AG08395 (cell line): ENCODE measurements at places on chromosomes 2 and 18.

- DNase-seq: no peak
Measured at GRCh38 chr18:13362051-13362450, 143.5 kb downstream of the LDLRAD4 start.

DNA sequence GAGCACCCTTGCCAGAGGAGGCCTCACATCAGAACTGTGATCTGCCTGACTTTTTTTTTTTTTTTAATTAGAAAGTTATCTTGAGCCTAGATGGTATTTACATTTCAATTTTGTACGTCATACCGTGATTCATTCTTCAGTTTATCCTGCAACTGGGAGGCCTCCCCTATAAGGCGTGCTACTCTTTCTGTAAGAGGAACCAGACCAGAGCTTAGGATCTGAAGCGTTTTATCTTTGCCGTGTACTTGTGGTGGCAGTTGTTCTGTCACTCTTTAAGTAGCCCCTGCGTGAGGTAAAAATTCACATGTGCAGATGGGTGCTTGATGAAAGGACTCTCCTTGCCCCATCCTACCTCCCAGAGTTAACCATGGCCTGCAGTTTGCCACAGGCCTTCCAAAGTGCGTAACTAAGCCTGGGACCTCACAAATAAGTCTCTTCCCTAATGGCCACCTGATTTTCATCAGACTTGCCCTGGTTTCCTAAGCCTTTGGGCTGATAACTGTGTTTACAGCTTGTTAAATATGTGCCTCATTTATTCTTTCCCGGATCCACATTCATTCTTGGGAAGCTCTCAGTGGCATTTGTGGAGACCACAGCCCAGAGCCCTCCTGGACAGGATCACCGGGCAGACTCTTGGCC lies 96.0 kb downstream of the MTCL1 start:
- peak; percentile 50 for DNase-seq

GRCh38 chr2:189088591-189089205 lies 90.9 kb downstream of the COL5A2 start:
- DNase-seq: no peak

DNA sequence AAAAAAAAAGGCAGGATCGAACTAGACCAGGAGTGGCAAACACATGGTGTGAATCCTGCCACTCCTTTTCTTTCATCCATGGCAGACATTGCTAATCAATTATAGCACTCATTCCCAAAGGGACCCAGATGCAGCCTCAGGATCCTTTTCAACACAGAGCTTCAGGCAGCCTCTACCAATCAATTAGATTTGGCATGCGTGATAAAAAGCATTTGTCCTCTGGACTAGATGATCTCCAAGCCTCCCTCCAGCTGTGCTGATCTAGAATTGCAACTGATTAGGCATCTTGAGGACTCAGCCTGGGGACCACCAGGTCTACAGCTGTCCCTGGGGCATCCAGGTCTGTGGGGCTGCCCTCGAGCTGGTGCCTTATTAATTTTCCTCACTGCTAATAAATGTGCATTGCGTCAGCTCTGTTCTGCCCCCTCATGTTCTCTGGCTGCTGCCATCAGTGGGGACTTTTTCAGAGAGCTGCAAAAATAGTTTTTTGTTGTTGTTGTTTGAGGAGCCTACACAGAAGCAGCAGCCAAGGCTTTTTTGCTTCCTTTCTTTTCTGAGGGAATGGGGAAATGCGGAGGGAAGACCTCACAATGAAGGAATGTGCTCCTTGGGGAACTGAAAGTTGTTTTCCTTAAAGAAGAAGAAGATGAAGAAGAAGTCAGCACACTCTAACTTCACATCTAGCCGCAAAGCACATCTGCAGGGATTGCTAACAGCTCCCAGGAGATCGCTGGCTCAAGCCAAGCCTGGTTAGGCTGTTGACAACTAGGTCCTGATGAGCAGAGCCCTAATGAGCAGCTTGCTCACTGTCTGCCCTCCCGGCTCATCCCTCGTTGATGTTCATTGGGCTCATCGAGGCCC lies 8.8 kb upstream of the ATOH8 start:
- peak; percentile 83 for DNase-seq

- DNase-seq: peak; percentile 32
Measured at GRCh38 chr2:203498161-203498560, 36.9 kb downstream of the RAPH1 start.

DNA sequence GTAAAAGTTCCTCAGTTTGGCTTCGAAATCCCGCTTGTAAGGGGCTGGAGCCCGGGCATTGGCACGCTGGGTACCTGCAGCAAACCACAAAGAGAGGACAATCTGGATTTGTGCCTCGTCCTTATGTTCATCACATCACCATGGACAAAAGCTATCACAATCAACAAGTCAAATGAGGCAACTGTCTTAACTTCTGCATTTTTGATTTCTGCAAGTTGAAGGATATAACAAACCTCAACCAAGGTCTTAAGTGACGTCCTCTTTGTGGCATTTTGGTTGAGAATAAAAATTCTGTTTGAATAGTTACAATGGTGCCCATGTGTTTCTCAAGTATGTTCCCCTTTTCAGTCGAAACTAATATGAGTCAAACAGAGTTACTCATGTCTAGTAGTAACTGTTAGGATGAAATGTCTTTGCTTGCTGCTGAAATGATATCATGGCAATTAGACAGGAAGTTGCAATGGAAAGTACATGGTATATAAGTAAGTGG lies 70.8 kb upstream of the STK17B start:
- no peak for DNase-seq

GRCh38 chr2:138838851-138839620 lies 58.8 kb upstream of the NXPH2 start:
- no peak for DNase-seq

- DNase-seq: no peak
Measured at GRCh38 chr18:23356915-23357601, 96.0 kb upstream of the RIOK3 start.

DNA sequence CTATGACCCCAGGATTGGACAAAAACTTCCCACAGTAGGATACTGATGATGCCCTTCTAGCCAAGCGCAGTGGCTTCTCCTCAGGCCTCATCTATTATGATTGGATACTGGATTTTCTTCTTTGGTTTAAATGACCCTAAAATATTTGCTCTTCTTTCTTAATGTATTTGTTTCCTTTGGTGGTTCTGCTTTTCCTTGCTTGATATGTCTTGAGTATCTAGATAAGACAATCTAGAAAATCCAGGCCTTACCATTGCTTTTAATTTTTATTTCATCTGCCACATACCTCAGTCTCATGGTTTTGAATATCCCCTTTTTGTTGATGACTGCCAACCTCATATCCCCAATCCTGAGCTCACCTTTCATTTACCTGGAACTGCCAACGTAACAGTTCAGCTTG lies 35.6 kb downstream of the OTOF start:
- DNase-seq: no peak

- DNase-seq: no peak
Measured at GRCh38 chr2:15939854-15940660, at the start of gene MYCN. MYCN (plus strand) TSS chr2:15940550; CDS start chr2:15942065, 1,515 bp downstream.

DNA sequence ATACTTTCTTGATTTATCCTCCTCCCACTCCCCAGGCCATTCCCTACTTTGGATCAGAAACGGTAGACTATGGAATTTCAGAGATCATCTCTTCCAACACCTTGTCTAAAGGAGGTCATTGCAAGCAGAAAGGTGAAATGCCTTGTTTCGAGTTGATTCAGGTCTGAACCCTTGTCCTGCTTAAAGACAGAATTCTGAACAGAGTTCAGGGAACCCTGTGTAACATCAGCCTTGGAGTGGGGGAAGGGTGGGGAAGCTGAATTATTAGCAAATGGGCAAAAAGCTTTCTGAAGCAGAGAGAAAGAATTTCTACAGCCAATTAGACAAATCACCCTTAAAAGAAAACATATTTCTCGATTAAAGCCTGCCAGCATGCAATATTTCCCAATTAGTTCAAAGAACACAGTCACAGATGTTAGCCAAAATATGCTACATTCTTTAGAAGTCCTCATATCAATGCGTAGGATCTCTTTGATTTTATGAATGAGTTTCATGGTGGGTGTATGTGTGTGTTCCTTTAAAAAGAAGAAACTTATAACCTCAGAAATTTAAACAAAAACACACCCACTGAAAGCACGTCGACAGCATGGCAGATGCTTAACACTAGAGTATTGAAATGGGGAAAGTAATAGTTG lies 353.1 kb downstream of the RND3 start:
- DNase-seq: peak; percentile 40

DNA sequence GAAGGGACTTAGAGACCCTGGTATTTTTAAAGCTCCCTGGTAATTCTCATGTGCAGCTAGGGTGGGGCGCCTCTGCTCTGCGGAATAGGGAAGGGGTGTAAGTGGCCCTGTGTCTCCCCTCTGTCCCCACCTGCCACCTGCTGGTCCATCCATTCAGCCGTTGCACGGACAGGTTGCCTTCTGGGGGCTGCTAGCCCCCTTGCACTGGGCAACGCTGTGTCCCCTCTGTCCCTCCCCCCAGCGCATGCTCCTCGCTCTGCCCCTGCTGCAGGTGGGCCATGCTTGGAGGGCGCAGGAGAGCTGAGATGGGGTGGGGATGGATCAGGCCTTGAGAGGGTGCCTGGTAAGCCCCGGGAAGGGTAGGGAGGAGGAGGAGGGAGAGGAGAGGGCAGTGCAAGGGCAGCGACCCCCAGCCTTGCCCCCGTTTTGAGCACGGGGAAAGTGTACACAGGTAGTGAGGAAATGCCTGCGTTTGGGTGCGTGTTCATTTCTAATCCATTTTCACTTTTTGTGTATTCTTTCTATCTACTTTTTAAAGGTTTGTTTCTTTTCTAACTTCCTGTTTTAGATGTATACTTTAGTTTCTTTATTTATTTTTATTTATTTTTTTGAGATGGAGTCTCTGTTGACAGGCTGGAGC lies 23.9 kb downstream of the RRM2 start:
- DNase-seq: no peak
